Peyer's patch (tissue), 4 donors: ENCODE measurements at places on chromosomes 13 and 19. TPM values are rescaled to one million over a fixed set of nuclear protein-coding genes. Genes with fewer than 3 reads are reported as not detected.

GRCh38 chr13:35722458-35723052 is 246.1 kb upstream of the MAB21L1 start:
- no peaks in the 10 kb centered on the region for H3K36me3 ChIP-seq
- H3K27me3 ChIP-seq = no peaks in the 10 kb centered on the region
- no peak overlapping the region for H3K4me3 ChIP-seq
- H3K4me1 ChIP-seq = no peaks in the 10 kb centered on the region
- H3K27ac ChIP-seq = no peak overlapping the region
- no peak for DNase-seq

DNA sequence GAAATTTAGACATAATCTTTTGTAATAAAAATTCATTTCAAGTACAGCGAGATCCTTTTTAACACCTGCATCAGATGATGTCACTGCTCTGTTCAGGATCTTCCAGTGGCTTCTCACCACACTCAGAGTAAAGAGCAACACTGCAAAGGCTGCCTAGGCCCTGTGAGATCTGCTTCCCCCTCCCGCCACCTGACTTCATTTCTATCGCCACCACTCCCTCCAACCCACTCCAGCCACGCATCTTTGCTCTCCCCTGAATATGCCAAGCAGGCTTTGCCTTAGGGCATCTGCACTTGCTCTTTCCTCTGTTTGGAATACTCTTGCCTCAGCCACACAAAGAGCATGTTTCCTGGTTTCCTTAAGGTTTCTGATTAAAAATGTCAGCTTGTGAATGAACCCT is 58.3 kb downstream of the MBNL2 start:
- no peak for DNase-seq
- H3K36me3 ChIP-seq = peaks cover 6% of the 10 kb centered on the region
- H3K27ac ChIP-seq = no peak overlapping the region
- no peak overlapping the region for H3K4me3 ChIP-seq
- no peaks in the 10 kb centered on the region for H3K27me3 ChIP-seq

DNA sequence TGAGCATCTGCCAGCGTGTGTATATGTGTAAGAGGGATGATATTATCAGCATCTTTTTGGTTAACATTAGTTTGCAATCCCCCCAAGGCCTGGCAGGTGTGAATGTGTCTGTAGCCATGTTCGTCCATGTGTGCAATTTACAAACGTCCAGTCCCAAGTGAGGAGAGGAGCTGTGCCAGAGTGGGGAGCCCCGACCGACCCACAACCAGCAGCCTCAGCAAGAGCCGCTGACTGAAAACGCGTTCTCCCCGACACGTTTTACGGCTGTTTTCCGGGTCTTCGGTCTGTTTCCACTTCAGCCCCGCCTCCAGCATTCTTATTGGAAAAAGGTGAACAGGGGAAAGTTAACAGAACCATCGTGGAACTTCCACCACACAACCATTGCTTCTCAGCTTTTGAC is 119.1 kb upstream of the SOX1 start:
- H3K36me3 ChIP-seq = no peaks in the 10 kb centered on the region
- no peaks in the 10 kb centered on the region for H3K4me1 ChIP-seq
- H3K27ac ChIP-seq = no peak overlapping the region
- H3K27me3 ChIP-seq = no peaks in the 10 kb centered on the region

DNA sequence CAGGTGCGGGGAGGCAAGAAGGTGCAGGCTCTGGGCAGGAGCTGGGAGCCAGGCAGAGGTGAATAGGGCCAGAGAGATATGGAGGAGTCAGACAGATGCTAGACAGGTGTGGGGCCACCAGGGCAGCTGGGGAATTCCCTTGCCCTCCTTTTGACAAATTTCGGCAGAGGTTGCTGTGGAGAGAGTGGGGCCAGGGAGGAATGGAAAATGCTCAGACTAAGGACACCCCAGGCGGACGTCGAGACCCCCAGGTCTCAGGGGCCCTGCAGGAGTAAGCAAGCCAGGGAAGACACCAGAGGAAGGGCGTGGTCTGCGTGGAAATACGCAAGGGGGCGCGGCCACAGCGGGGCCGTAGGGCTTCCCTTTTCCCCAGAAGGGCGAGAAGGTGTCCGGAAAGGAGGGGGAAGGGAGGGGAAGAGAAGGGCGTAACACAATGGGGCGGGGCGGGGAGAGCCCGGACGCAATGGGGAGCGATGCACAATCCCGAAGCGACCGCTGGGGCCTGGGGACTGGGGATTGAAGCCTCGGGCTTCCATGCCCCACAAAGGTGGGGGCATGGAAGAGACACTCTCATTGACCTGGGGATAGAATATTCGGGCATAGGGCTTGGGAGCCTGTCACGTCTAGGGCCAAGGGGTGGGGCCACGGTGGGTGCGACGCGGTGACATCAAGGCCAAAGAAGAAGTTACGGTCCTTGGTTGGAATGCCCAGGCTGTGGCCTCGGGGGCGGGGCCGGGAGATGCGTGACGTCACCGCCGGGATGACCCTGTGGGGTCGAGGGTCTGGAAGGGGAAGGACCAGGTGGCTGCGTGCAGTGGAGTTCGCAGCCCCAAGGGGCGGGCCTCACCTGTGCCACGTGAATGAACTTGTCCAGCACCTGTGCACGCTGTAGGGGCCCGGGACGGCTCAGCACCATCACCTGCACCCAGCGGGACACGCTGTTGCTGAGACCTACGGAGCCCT is 8.2 kb downstream of the RASGRP4 start:
- no peak overlapping the region for H3K27ac ChIP-seq
- peak overlapping the region; percentile 51 for H3K4me3 ChIP-seq
- peak; percentile 87 for DNase-seq
- no peaks in the 10 kb centered on the region for H3K36me3 ChIP-seq
- no peaks in the 10 kb centered on the region for H3K27me3 ChIP-seq
- H3K4me1 ChIP-seq = no peaks in the 10 kb centered on the region

GRCh38 chr19:38210458-38210987 is 13.5 kb downstream of the DPF1 start:
- no peaks in the 10 kb centered on the region for H3K4me1 ChIP-seq
- DNase-seq = no peak
- peak overlapping the region; percentile 74 for H3K27ac ChIP-seq
- H3K4me3 ChIP-seq = no peak overlapping the region
- H3K27me3 ChIP-seq = peaks cover 11% of the 10 kb centered on the region

GRCh38 chr13:39148513-39148961 is 110.3 kb downstream of the NHLRC3 start:
- peak; percentile 53 for DNase-seq
- no peak overlapping the region for H3K4me3 ChIP-seq
- no peaks in the 10 kb centered on the region for H3K36me3 ChIP-seq

- no peaks in the 10 kb centered on the region for H3K4me1 ChIP-seq
- H3K27me3 ChIP-seq = no peaks in the 10 kb centered on the region
- H3K27ac ChIP-seq = no peak overlapping the region
- no peak for DNase-seq
- no peaks in the 10 kb centered on the region for H3K36me3 ChIP-seq
Observed at GRCh38 chr13:57314897-57315520, 148.0 kb downstream of the PRR20E start.

DNA sequence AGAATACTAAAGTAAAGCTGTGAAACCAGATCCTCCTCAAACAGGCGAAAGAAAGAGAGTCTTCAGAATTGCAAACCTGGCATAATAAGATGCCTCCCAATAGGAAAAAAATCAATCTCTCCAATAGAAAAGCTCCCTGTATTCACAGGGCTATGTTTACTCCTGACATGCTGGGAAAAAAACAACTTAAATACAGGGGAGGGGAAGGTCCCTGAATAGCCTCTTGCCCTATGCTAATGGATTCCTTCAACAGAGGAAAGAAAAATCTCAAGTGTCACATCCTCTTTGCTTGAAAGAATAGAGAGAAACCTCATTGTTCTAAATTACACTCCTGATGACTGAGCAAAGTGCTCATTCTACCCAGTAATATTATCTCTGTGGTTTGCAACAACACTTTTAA is 1271.1 kb upstream of the PRR20A start:
- no peaks in the 10 kb centered on the region for H3K4me1 ChIP-seq
- H3K36me3 ChIP-seq = no peaks in the 10 kb centered on the region

DNA sequence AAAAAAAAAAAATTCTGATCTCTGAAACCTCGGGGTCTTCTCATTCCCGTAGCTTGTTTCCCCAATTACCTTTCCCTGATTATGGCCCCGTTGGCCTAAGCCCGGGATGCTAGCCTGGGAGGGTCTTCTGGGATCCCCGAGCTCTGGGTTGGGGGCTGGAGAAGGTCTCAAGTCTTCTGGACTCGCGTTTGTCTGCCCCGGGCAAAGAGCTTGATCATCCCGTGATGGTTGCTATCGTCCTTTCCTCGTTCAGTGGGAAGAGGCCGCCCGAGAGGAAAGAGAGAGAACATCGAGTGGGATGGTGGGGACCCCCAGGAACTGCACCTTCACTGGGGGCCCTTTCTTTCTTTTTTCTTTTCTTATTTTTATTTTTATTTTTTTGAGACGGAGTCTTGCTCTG is 2.4 kb downstream of the GNA15 start:
- DNase-seq = no peak
- peaks cover 4% of the 10 kb centered on the region for H3K4me1 ChIP-seq
- no peaks in the 10 kb centered on the region for H3K36me3 ChIP-seq
- H3K4me3 ChIP-seq = no peak overlapping the region
- H3K27me3 ChIP-seq = no peaks in the 10 kb centered on the region
- no peak overlapping the region for H3K27ac ChIP-seq

DNA sequence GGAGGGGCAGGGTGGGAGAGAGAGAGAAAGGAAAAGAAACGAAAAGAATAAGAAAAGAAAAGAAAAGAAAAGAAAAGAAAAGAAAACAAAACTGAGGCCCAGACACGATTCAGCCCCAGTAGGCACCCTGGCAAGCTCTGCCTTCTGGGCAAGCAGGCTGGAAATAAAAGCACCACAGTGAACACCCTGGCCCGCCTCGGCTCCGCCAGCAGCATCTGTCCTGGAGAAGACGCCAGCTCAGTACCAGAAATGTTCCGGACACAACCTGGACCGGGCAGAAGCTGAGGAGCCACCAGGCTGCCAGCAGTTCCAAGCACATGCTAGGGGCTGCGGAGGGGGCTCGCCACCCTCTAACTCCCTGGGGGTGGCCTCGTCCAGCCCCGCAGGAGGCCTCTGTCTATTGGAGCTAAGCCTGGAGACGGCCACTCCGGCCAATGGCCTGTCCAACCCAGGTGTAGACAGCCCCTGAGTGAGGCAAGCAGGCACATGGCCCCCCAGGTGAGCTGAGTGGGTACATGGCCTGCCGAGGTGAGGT is 11.4 kb upstream of the CPAMD8 start:
- H3K4me1 ChIP-seq = no peaks in the 10 kb centered on the region
- no peak overlapping the region for H3K4me3 ChIP-seq

GRCh38 chr19:12085074-12085818 is 20.7 kb downstream of the ZNF844 start:
- no peak overlapping the region for H3K4me3 ChIP-seq
- no peaks in the 10 kb centered on the region for H3K27me3 ChIP-seq
- H3K36me3 ChIP-seq = no peaks in the 10 kb centered on the region
- H3K4me1 ChIP-seq = no peaks in the 10 kb centered on the region
- H3K27ac ChIP-seq = no peak overlapping the region
- DNase-seq = no peak

DNA sequence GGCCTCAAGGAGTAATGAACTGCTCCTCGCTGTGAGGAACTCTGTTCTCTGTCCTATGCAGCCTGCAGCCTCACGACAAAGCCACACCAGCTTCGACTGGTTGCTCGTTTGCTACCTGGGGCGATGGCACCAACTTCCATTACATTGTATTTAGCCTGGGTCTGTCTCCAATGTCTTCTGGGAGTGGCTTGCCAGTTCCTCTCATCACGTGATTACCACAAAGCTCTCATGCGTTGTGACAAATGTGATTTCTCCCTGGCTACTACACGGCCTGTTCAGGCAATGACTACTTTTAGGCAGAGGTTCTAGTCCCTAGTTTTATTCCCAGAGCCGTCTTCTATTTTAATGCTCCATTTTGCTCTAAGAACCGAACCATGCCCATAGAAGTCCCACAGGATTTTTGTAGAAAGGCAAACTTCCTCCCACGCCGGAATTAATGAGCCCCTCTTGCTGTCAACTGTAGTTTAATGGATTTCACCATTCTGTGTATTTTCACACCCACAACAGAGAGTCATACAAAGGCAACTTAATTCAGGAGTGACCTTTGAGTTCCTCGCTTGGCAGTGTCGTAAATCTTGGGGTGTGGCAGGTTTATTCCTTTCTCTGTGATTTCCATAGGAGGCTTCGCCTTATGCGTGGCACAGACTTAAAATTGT is 351.9 kb downstream of the EFNB2 start:
- no peak overlapping the region for H3K4me3 ChIP-seq
- DNase-seq = no peak
- H3K27ac ChIP-seq = no peak overlapping the region
- no peaks in the 10 kb centered on the region for H3K27me3 ChIP-seq

GRCh38 chr19:49366110-49366509 is 2.4 kb downstream of the DKKL1 start:
- H3K4me3 ChIP-seq = no peak overlapping the region
- H3K4me1 ChIP-seq = peaks cover 14% of the 10 kb centered on the region
- H3K27ac ChIP-seq = no peak overlapping the region
- no peaks in the 10 kb centered on the region for H3K36me3 ChIP-seq
- no peaks in the 10 kb centered on the region for H3K27me3 ChIP-seq

DNA sequence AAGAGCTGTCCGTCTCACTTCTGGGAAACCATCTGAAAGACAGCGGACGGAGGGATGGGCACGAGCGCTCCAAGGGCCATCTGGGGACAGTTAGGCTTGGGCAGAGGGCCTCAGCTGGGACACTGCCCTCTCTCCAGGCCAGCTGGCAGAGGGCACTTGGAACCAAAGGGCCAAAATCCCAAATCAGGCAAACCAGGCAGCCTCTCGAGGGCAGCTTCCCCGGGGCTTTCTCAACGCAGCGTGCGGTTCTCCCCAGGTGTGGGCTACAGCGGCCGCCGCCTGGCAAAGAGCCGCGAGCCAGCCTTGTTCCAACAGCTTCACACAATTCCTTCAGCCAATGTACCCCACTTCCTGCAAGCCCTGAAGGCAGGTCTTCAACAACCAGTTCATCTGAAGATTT is 5.0 kb downstream of the MLLT1 start:
- no peaks in the 10 kb centered on the region for H3K27me3 ChIP-seq
- H3K4me1 ChIP-seq = peaks cover 79% of the 10 kb centered on the region
- H3K36me3 ChIP-seq = no peaks in the 10 kb centered on the region
- H3K4me3 ChIP-seq = no peak overlapping the region

- H3K36me3 ChIP-seq = peaks cover 2% of the 10 kb centered on the region
- no peaks in the 10 kb centered on the region for H3K27me3 ChIP-seq
- no peaks in the 10 kb centered on the region for H3K4me1 ChIP-seq
- DNase-seq = no peak
- no peak overlapping the region for H3K4me3 ChIP-seq
Observed at GRCh38 chr13:46142776-46143175, 37.9 kb upstream of the CPB2 start.

Gene ZNF726
- total RNA-seq = 0.57 TPM

Gene ZNF709
- total RNA-seq = 3.2 TPM

Gene POLR1G
- 2.7 TPM for total RNA-seq

Gene TNNT1
- not detected for total RNA-seq

Gene ZNF728
- total RNA-seq = 0.67 TPM

Gene PDE4C
- total RNA-seq = 3.9 TPM

Gene ZNF573
- total RNA-seq = 9.9 TPM

Gene FPR2
- total RNA-seq = not detected

Gene KIR3DL1
- not detected for total RNA-seq

Gene VSTM2B
- not detected for total RNA-seq

Gene CEACAM1
- 146 TPM for total RNA-seq
